ENCODE measurements at places on chromosomes 4 and X.

GRCh38 chrX:118221270-118221669 lies 104.7 kb upstream of the KLHL13 start:
- peak; percentile 45 for DNase-seq

- no peak for DNase-seq
Observed at GRCh38 chr4:119626420-119626819, 2.2 kb downstream of the PDE5A start.

GRCh38 chr4:67874986-67875385 lies 8.8 kb downstream of the TMPRSS11D start:
- peak; percentile 89 for DNase-seq

- no peak for DNase-seq
Observed at GRCh38 chr4:95106408-95106928, 348.7 kb downstream of the BMPR1B start.

- DNase-seq = no peak
Observed at GRCh38 chr4:32778938-32779337, 2058.8 kb downstream of the PCDH7 start.

DNA sequence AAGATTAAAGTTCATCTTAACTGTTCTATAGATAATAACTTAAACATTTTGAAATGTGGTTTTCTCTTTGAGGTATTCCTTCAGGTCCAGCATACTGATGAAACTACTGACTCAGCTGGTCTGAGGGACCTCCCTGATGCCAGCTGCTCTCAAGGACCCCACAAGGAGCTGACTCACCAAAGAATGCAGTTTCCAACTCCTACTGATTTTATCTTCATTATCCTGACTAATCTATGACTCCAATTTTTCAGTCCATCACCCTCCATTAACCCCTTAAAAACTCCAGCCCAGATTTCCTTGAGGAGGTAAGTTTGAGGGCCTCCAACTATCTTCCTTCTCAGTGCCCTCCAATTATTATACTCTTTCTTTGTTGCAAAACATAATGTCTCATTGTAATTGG lies 1.4 kb upstream of the UGT2B4 start:
- DNase-seq = no peak

DNA sequence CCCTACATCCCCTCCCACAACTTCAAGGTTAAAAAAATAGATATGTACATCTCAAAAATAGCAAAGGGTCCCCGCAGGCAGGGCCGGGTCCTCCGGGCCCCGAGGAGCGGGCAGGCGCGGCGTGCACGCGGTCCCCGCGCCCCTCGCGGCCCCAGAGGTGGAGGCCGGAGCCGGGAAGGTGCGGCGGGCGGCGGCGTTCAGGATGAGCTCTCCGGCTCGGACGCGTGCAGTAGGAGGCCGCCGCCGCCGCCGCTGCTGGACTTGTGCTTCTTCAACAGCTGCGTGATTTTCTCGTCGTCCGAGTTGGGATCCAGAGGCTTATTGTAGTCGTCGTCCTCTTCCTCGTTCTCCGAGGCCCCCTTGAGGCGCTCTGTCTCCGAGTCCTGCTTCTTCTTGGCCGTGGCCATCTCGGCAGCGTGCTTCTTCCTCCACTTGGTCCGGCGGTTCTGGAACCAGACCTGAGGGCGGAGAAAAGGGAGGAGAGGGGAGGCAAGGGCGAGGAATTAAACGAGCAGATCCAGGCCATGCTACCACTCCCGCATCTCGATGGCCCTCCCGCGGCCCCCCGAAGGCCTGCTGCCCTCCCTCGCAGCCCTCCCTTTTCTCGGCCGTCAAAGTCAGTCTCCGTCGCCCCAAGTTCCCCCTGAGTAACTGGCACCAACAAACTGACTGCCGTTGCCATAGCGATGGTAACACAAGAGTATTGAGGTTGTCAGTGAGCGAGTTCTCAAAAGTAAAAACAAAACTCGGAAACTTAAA lies 5.8 kb downstream of the NKX6-1 start:
- DNase-seq = peak; percentile 78

- no peak for DNase-seq
Observed at GRCh38 chr4:39305912-39306677, 60.1 kb downstream of the RFC1 start.

GRCh38 chrX:137278825-137279224 lies 245.0 kb upstream of the GPR101 start:
- no peak for DNase-seq

- no peak for DNase-seq
Observed at GRCh38 chr4:149723065-149723464, 92.6 kb downstream of the IQCM start.

DNA sequence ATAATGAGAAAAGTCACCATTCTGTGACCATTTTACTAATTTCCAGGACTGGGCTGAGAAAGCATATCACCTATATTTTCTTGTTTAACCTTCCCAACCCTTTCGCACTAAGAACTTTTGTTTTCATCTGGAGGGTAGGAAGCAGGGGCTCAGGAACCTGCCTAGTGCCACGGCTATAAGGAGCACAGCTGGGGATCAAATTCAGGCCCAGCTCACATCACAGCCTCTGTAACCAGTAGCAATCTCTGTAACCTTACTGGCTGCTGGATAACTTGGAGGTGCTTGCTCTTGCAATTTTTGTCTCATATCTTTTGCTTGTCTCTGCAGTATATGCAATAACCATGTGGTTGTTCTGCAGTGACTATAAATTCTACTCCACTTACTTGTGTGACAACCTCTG lies 76.7 kb upstream of the PLAC1 start:
- DNase-seq = no peak

DNA sequence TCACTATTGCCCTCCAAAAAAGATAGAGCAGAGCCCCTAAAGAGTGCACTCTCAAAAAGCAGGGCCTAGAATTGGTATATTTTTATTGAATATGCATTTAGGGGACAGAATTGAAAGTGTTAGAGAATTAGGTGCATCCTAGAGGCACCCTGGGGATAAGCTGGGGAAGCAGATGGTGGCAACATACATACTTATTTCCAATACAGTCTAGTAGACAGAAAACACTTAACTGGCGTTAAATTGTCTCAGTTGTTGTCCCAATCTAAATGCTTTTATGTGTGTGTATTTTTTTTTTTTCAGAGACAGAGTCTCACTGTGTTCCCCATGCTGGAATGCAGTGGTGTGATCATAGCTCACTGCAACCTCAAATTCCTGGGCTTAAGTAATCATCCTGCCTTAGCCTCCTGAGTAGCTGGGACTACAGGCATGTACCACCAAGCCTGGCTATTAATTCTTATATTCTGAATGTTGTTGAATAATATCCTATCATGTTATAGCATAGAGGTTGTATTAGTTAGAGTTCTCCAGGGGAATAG lies 481.8 kb downstream of the GRXCR1 start:
- no peak for DNase-seq

DNA sequence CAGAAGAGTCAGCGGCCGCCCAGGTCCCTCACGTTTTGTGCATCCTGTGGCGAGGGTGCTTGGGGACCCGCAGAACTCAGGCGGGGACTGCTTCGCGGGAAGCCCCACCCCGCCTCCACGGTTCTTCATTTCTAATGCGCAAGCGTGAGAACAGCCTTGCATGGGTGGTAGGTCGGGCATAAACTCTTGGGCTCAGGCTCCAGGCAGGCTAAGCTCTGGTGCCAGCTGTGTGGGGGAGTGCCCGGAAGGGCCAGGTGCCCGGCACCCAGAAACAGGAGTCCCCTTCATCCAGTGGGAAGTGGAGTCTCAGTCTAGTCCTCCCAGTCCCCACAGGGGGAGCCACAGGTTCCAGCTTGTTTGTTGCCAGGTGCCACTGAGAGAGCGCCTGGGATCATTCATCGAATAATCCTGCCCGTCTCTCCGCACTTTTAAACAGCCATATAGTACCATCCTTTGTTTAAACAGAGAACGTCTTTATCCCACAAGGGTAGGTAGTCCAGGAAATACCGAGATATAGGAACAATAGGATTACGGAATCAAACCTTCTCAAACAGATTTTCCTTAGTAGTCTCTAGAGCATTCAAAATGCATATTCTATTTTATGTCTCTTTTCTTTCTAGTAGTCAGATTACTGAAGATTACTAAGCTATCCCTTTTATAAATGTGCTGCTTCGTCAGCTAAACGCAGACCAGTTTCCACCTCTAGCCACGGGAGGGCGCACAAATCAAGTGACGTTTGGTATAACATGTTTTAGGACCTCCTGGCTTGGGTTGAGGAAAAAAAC lies 12.7 kb upstream of the RBBP7 start:
- peak; percentile 86 for DNase-seq

DNA sequence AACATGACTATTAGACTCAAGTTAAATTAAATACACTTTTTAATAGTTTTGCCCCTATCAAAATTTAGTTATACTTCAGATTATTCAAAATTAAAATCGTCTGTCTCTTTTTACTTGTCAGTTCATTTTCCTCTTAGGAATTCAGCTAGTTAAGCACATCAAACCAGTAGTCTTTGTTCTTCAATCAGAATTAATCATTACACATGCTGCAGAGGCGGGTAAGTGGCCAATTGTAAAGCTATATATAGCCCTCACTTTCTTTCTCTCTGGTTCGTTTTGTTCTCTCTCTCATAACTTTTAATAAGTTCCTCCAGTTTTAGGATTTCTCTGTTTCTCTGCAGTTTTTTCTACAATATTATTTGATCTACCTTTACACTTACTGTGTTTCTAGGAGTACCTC lies 359.1 kb upstream of the PABPC4L start:
- DNase-seq = no peak

DNA sequence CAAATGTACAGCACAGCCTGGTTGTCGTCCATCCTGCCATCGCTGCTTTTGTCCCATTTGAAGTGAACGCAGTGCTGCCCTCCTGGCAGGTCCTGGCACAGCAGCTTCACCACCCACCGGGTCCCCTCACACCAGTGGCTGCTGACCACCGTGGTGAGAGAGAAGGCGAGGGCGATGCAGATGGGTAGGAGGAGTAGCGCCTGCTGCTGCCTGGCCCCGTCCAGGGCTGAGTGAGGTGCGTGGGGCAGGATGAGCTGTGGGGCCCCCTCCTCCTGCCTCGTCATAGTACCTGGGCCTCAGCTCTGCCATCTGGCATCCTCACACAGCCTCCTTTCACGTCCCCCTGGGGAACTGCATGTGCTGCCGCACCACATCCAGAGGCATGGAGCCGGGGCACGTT lies 1.8 kb downstream of the DCAF8L2 start:
- no peak for DNase-seq

- DNase-seq = no peak
Observed at GRCh38 chr4:112119353-112119783, 25.9 kb upstream of the FAM241A start.

DNA sequence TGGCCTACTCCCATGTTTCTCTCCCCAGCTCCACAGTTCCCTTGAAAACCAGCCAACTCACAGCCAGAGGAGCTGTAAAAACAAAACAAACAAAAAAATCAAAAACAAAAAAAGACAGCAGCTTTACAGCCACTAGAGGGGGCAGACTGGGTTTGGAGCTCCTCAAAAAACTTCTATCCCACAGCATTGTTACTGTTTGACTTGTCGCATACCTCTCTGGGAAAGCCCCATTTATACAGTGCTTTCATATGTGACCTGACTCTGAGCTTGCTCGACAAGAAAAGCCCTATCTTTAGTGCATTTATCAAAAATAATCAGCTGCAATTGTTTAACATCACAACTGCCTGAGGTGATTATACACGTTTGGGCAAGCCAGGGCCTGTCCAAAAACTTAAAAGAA lies 21.6 kb downstream of the TSPAN6 start:
- peak; percentile 77 for DNase-seq

GRCh38 chr4:184148738-184149637 lies 68.7 kb downstream of the ENPP6 start:
- DNase-seq = no peak
